ENCODE measurements at places on chromosomes 4 and X. TPM values are rescaled to one million over a fixed set of nuclear protein-coding genes. Genes with fewer than 3 reads are reported as not detected.
A peak's percentile ranks its signal among the peaks of the same experiment; 100 is the strongest.

DNA sequence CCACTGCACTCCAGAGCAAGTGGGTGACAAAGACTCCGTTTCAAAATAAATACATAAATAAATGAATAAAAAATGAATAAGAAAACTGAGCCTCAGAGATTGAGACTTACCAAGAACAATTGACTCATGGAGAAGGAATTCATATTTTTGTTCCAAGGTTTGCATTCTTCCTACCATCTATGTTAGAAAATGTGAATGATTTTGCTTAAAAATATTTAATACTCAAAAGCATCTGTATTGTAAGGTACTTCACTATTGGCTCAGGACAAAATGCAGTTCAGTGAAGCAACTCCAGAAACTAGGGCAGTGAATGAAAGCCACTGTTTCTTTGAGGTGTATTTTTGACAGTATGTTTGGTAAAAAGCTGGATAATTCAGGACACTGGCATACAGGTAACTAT is 54.1 kb downstream of the XAGE2 start:
- no peak for DNase-seq

GRCh38 chr4:185335579-185335978 is 60.1 kb downstream of the LRP2BP start:
- no peak for DNase-seq

DNA sequence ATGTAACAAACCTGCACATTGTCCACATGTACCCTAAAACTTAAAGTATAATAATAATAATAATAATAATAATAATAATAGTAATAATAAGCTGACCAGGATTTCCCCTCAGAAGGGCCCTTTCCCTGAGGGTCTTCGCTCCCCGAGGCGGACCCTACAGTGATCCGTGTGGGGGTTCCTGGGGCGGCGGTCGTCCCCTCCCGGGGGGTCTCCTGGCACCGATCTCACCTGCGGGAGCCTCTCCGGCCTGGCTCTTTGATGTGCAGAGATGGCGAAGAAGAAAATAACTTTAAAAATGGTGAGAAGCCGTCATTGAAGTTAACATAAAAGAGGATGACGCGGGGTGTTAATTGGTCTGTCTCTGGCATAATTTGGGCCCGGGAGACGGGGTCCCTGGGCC is 48.2 kb upstream of the PPP2R3B start:
- DNase-seq: no peak

DNA sequence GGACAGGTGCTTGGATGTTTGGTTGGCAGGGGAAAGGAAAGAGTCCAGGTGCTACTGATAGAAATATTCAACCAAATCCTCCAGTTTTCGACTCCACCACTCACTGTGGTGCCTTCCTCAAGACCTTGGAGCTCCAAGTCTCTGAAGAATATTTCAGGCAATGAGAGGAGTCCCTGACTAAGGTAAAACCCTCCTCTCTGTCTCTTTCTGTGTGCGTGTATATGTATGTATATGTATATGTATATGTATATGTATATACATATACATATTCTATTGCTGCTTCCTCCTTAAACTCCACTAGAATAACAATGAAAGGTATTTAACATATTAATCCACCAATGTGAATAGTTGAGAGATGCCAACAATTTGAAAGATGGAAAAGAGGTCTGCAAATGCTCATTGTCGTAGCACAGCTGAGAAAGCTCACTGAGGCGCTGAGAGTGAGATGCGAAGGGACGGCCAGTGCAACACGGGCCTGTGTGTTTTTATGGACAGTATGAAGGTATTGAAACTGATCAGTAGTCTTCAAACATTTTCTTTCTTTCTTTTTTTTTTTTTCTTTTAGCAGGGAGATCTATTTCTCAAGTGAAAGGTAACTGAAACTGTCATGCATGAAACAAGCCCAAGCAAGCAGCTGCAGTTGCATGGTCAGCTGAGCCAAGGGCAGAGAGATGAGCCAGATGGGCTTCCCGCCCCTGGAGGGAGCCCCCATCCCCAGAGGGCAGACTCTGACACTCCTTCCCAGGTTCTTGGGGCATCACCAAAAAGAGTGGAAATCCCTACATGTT is 41.1 kb upstream of the HS3ST1 start:
- no peak for DNase-seq

GRCh38 chr4:141074098-141074878 is 59.0 kb downstream of the RNF150 start:
- DNase-seq: no peak

GRCh38 chr4:170743633-170744032 is 653.9 kb upstream of the AADAT start:
- DNase-seq: peak; percentile 5

DNA sequence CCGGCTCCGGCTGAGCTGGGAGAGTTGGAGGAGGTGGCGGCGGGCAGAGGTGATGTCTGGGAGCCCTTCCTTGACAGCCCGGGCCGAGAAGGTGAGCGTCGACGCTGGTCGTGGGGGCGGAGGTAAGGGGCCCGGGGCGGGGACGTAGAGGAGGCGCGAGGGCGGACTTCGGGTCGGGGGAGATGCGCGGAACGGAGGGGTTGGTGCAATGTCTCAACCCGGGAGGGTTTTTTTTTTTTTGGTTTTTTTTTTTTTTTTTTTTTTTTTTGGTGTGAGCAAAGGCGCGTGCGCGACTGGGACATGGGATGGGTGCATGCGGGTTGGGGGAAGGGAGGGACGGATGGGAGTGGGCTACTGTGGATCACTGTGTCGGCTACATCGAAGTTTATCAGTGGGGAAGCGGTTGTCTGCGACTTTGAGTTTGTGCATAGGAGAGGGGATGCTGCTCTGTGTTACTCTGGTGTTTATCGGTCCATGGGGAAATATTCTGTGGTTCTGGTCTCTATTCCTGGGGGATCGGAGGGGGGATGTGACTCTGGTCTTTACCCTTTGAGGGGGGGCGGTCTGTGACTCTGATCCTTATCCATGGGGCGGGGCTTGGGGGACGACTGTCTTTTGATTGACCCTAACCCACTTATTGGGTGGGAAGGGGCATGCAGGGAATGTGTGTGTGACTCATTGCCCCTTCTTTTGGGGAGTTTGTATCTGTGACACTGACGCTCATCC is 537 bp downstream of the RBM10 start:
- no peak for DNase-seq

DNA sequence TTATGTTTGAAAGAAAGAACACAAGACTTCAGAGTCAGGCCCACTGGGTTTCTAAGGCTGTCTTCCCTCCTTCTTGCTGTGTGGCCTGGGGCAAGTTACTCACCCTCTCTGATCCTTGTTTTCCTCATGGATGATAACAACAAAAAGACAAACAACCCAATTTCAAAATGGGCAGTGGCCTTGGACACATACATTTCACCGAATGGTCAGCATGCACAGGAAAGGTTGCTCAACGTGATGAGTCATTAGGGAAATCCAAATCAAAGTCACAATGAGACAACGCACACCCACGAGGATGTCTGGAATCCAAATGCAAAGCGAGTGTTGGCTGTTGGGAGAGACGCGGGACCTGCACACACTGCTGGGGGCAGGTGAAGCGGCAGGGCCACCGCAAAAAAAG is 50.8 kb upstream of the PPP2R2C start:
- no peak for DNase-seq

GRCh38 chrX:130446974-130447373 is 45.2 kb downstream of the RBMX2 start:
- no peak for DNase-seq

GRCh38 chr4:70873216-70873615 is 29.0 kb upstream of the MOB1B start:
- no peak for DNase-seq

- DNase-seq: peak; percentile 52
These were observed at the start of gene CLCN4 for GRCh38 chrX:10156199-10157031. Gene CLCN4 (plus strand): TSS chrX:10156975. CDS start chrX:10185033, 28,058 bp downstream.

DNA sequence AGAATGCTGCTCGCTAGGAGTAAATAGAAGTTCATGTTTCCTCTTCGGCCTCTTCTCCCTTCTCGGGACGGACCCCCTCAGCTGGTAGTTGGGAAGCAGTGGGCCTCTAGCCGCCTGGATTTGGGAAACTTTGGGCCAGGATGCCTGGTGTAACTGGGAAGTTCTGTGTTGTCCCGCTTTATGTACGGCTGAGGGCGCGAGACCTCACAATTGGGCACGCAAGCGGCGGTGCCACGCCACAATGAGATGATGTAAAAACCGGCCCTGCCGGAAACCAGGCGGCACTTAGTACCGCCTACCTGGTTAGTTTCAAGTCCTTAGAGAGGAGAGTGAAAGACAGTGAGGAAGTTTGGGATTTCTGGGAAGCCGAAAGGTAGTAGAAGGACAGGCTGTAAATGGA is at the start of gene CT83:
Gene CT83 (minus strand): TSS at position 155 of the 400 bp plus-strand sequence. CDS start 120 bp downstream, at position 35.
- DNase-seq: no peak

GRCh38 chrX:74492720-74493201 is 71.5 kb downstream of the SLC16A2 start:
- DNase-seq: no peak

- no peak for DNase-seq
These were observed 130.4 kb upstream of the RADX start for GRCh38 chrX:106481341-106481740.

GRCh38 chrX:134074151-134074550 is 88.8 kb upstream of the GPC3 start:
- no peak for DNase-seq

- DNase-seq: no peak
These were observed 496.3 kb downstream of the STPG2 start for GRCh38 chr4:97646997-97647396.

DNA sequence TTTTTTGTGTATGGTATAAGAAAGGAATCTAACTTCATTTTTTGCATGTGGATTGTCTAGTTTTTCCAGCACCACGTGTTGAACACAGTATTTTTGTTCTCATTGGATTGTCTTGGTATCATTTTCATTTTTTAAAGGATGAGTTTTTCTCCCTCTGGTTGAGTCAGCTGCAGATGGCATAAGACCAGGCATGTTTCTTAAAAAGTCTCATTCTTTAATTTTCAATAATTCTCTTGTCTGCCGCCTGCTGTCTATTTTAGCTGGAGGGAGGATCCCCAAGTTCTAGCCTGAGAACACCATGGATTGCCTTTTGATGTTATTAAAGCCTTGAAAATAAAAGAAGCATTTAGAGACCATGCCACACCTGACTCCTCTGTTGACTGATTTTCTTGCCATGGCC is 263.8 kb downstream of the ARHGAP24 start:
- no peak for DNase-seq

GRCh38 chr4:2788532-2789103 is 4.3 kb upstream of the SH3BP2 start:
- DNase-seq: no peak

Gene LINC00632
- 458 TPM for total RNA-seq

Gene NEK1
- 14.1 TPM for total RNA-seq

Gene ANAPC10
- total RNA-seq: 22.7 TPM

Gene CCDC158
- 0.61 TPM for total RNA-seq

Gene IL15
- 6.4 TPM for total RNA-seq

Gene LDOC1
- total RNA-seq: 47.4 TPM

Gene SSX4B
- total RNA-seq: not detected

Gene C4orf50
- 0.10 TPM for total RNA-seq

Gene WDR17
- 4.3 TPM for total RNA-seq

Gene GLRA2
- total RNA-seq: not detected

Gene SLC26A1
- total RNA-seq: 0.39 TPM

Gene HAND2
- total RNA-seq: not detected

Measured in left lung (tissue), 14 donors.